ENCODE measurements at places on chromosomes 7 and 10.

DNA sequence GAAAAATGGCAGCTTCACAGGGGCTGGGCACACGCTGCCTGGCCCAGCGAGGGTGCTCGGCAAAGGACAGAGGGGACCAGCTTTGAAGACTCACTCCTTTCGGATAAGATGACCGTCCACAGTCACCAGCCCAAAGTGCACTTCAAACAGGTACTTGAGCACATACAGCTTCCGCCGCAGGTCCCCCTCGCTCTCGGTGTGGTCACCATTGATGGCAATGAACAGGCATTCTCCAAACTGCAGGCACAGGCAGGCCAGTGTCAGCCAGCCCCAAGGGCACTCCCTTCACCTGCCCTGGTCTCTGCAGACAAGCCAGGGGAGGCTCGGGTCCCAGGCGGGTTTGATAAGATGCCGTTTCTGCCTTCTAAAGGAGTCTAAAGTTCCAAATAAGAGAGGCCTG lies 11.6 kb downstream of the HPS1 start:
- no peak for DNase-seq

- DNase-seq, result no peak
Observed at GRCh38 chr10:81875467-81876252, 666 bp downstream of the NRG3 start.

DNA sequence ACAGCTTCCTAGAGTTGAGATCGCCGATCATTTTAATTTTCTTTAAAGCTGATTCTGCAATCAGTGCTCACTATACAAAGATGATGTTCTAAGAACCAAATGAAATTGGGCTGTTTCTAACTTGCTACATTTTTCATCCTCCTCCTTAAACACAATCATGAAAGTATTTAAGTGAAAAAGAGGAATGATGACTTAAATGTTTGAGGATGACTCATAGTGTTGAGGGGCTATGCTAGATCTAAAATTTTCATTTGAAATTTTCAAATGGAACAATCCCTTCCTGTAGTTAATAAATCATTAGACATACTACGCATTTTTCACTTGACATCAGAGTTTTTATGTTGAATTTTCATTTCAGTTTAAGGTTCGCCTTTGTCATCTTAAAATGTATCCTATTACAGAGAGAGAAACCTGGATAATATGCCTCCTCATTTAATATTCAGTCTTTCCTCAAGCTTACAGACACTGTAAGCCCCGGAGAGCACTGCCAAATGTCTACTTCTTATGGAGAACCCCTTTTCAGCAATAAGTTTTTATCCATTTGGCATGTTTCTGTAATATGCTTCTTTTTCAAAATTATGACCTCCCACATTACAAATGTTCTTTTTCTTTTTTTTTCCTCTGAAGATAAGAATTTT lies 499.6 kb downstream of the MAGI2 start:
- no peak for DNase-seq

DNA sequence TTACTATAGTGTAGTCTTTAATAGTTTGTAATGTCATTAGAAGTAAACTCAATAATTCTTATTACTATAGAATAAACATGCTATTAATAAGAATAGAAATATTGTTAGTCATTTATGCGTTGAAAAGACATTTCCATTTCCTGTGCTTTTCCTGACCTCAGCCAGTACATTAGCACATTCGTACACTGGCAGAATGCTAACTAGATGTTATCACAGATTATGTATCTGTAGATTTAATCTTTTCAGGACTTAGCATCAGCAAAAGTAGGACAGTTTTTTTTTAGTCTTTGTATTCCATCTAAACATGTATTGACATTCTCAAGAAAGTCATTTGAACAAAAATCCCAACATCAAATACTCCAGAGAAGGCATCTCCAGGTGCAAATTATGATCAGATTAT lies 158.5 kb downstream of the EXOC4 start:
- no peak for DNase-seq

GRCh38 chr7:5463031-5463430 lies 39.4 kb upstream of the TNRC18 start:
- DNase-seq, result no peak

GRCh38 chr10:716821-717220 lies 27.4 kb upstream of the DIP2C start:
- no peak for DNase-seq

- DNase-seq, result no peak
Observed at GRCh38 chr10:129927351-129928120, 36.5 kb downstream of the EBF3 start.

DNA sequence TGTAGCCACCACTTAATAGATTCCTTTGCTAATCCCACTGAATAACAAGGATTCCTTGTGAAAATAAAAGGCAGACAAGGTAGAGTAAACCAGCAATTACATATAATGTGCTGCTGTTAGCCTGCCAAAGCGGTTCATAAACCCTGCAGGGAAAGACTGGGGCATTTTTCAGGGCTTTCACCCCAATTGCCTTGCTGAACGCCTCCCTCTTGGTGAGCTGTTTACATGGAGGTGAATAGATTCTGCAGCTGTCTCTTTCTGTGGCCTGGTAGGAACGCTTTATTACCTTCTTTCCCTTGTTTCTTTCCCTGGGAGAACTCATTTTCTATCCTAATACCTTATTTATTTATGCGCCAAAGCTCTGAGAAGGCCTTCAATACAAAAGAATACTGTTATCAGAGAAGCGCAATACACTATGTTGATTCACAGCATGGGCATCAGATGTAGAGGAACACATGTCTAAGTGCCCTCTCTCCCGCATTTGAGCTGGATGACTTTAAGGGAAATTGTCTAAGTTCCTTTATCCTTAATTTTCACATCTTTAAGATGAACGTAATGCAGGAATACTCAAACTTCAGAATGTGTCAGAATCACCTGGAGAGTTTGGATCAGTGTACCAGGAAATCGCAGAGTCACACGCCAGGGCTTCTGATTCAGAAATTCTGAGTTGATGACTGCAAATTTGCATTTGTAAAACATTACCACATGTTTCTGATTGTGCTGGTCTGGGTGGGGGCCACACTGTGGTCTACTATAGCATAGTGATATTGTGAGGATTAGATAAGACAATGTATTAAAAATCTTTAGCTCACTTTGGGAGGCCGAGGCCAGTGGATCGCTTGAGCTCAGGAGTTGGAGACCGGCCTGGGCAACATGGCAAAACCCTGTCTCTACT lies 1203.8 kb downstream of the SORCS3 start:
- DNase-seq, result no peak

DNA sequence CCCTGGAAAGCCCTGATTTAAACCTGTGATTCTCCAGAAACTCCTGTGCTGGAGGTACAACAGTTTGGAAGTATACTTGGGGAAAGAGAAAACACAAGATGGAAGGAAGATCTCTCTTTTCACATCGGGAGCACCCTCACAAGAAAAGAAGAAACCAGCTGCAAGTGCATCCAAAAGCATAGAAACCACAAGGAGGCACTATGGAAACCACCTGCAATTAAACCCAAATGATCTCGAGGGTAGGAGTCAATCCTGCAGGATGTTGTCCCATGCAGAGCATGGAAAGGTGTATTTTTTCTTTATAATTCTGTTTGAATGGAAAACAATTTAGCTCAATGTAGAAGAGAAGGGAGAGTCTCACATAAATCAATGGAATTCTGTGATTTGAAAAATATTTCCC lies 210.5 kb downstream of the TWIST1 start:
- no peak for DNase-seq

- DNase-seq, result peak; percentile 8
Observed at GRCh38 chr7:101177644-101178043, 2.4 kb downstream of the NAT16 start.

- DNase-seq, result peak; percentile 79
Observed at GRCh38 chr10:6918305-6918704, 338.2 kb upstream of the PRKCQ start.

All from NB4 (cell line).